ENCODE measurements at places on chromosomes 12 and 14.

DNA sequence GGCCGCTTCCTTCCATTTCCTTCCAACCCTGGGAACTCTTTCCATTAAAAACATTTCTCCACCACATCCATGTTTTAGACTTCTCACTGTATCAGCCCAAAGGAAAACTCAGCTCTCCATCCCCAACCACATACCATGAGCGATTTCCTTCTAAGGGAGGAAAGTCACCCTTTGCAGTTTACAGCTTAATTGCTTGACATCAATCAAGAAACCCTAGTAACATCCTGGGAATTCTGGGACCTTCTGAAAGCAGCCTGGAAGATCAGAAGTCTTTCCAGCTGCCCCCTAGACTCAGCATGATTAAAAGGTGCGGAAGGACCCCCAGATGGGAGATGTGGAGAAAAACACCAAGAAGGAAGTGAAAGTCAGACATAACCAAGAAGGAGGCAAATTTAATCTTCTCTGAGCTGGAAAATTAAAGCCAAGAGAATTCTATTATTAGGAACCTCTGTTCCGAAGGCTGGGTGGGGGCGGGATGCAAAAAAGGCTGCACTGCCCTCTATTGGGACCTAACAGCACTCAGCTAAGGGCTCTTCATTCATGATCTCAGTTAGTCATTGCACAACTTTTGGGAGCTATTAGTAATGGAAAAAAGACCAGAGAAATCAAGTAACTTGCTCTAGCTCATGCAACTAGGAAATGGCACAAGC lies 73.3 kb upstream of the PLXNC1 start:
- peak; percentile 61 for DNase-seq

DNA sequence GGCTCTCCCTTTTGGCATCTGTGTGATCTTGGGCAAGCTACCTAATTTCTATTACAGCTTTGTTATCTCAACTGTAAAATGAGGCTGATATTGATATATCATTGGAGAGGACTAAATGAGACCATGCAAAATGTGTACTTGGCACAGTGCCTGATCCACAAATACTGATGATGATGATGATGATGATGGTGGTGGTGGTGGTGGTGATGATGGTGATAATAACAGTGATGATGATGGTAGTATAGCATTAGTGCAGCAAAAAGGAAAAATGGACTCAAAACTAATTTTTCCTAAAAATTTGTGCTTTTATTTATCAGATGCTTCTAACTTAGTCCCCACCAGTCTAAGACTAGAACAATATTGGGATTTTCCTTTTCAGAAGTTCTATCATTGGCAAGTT lies 70.7 kb downstream of the KCNMB4 start:
- DNase-seq, result no peak

DNA sequence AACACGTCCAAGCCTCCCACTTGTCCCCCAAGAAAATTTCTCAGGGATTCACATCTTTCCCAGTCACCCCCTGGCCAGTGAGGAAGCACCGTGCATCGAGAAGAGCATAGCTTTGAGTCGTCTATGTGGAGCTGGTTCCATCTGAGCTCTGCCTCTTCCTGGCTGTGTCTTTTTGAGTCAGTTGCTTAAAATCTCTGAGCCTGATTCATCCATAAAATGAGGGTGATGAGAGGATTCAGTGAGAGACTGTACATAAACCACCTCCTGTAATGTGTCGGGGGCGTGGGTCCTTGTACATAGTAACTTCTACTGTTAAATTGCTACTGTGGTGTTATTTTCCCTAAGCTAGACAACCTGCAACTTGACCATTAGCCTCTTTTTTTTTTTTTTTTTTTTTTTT lies 13.8 kb downstream of the CD9 start:
- DNase-seq, result no peak

- no peak for DNase-seq
Observed at GRCh38 chr12:58242796-58243630, 301.6 kb downstream of the ATP23 start.

GRCh38 chr12:89173096-89173495 lies 179.2 kb downstream of the DUSP6 start:
- no peak for DNase-seq

GRCh38 chr14:99055019-99055418 lies 217.0 kb downstream of the BCL11B start:
- DNase-seq, result no peak

Measured in thyroid gland (tissue), 4 donors.